ENCODE measurements at places on chromosomes 5 and 9.

GRCh38 chr5:68504306-68504705, 288.8 kb downstream of the PIK3R1 start:
- no peaks in the 10 kb centered on the region for H3K36me3 ChIP-seq
- no peak for DNase-seq
- H3K4me1 ChIP-seq: no peaks in the 10 kb centered on the region
- H3K27ac ChIP-seq: no peak overlapping the region
- H3K27me3 ChIP-seq: peaks cover 11% of the 10 kb centered on the region

DNA sequence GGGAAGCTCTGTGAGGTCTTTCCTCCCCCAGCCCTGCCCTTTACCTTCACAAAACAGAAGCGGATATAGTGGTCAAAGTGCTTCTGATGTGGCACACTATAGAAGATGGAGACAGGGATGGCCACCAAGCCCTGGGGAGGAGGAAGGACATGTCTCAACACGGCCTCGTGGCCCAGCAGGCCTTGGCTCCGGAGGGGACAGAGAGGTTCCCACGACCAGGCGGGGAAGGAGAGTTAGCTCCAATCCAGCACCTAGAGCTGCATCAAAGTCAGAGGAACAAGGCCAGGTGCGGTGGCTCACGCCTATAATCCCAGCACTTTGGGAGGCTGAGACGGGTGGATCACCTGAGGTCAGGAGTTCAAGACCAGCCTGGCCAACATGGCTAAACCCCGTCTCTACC, 4.1 kb upstream of the SPOUT1 start:
- peaks cover 7% of the 10 kb centered on the region for H3K36me3 ChIP-seq
- peak overlapping the region; percentile 83 for H3K27ac ChIP-seq
- peaks cover 16% of the 10 kb centered on the region for H3K4me1 ChIP-seq
- no peaks in the 10 kb centered on the region for H3K27me3 ChIP-seq
- DNase-seq: no peak
- no peak overlapping the region for H3K4me3 ChIP-seq

- DNase-seq: no peak
- peak overlapping the region; percentile 81 for H3K27ac ChIP-seq
- peaks cover 42% of the 10 kb centered on the region for H3K36me3 ChIP-seq
- no peaks in the 10 kb centered on the region for H3K27me3 ChIP-seq
- peaks cover 54% of the 10 kb centered on the region for H3K4me1 ChIP-seq
These were observed 29.1 kb downstream of the JADE2 start for GRCh38 chr5:134554319-134555222.

- peaks cover 37% of the 10 kb centered on the region for H3K36me3 ChIP-seq
- H3K27ac ChIP-seq: peak overlapping the region; percentile 90
- peak overlapping the region; percentile 76 for H3K4me3 ChIP-seq
- DNase-seq: no peak
- H3K4me1 ChIP-seq: peaks cover 80% of the 10 kb centered on the region
These were observed 23.9 kb downstream of the B4GALT1 start for GRCh38 chr9:33143241-33143661.

- no peaks in the 10 kb centered on the region for H3K27me3 ChIP-seq
- H3K4me1 ChIP-seq: no peaks in the 10 kb centered on the region
- DNase-seq: no peak
- H3K27ac ChIP-seq: no peak overlapping the region
- H3K4me3 ChIP-seq: no peak overlapping the region
These were observed 61.3 kb downstream of the TTLL11 start for GRCh38 chr9:122031776-122032175.

DNA sequence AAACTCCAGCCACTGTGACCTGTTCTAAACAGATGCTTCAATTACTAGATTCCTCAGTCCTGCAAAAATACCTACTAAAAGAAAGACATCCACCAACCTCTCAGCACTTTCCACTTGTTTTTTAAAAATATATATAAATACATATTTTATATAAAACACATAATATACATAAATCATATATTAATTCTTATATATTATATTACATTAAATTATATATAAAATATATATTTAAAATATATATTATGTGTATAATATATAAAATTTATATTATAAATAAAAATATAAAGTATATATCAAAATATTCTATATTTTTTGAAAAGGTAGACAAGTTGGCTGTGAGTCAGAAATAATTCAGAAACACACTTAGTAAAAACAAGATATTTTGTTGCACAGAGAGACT, 2371.8 kb upstream of the ACO1 start:
- DNase-seq: no peak
- no peaks in the 10 kb centered on the region for H3K36me3 ChIP-seq
- no peak overlapping the region for H3K27ac ChIP-seq

DNA sequence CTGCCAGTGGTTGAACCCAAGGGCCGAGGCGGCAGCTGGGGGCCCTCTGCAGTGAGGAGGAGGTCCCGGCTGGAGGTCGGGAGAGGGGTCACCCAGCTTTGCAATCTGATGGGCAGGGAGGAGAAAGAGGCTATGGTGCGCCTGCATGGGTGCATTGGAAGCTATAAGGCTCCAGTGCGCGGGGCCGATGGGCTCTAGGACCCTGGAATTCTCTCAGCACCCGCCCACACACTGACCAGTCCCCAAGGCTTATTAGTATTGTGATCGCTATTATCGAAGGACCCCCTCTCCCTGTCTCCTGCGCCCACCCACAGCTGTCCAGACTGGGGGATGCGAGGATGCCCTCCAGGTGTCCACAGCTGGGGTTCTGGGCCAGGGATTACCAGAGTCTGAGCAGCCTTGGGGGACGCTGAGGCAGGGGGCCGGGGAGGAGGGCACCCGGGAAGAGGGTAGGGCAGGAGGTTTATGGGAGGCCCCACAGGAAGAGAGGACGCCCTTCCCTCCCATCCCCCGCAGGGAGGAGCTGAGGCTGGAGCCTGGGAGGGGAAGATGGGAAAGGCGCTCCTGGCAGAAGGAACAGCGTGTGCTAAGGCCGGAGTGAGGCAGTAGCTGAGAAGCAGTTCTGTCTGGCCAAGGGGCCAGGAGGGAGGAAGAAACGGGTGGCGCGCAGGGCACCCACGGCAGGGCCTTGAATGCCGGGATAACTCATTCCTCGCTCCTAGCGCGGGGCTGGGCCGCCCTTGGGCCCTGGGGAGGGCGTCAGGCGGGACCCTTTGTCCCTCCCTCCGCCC, 24.2 kb downstream of the C9orf50 start:
- peak overlapping the region; percentile 58 for H3K27ac ChIP-seq
- peak overlapping the region; percentile 17 for H3K4me3 ChIP-seq
- DNase-seq: no peak
- H3K27me3 ChIP-seq: peaks cover 11% of the 10 kb centered on the region
- H3K4me1 ChIP-seq: peaks cover 13% of the 10 kb centered on the region

GRCh38 chr9:129762985-129763926, 10.4 kb upstream of the PTGES start:
- no peak overlapping the region for H3K4me3 ChIP-seq
- H3K27ac ChIP-seq: no peak overlapping the region
- no peaks in the 10 kb centered on the region for H3K4me1 ChIP-seq
- H3K27me3 ChIP-seq: peaks cover 18% of the 10 kb centered on the region
- peaks cover 2% of the 10 kb centered on the region for H3K36me3 ChIP-seq

- peaks cover 15% of the 10 kb centered on the region for H3K27me3 ChIP-seq
- no peak overlapping the region for H3K4me3 ChIP-seq
- peak overlapping the region; percentile 60 for H3K27ac ChIP-seq
- peak; percentile 33 for DNase-seq
- H3K36me3 ChIP-seq: peaks cover 17% of the 10 kb centered on the region
These were observed 87.2 kb downstream of the PTTG1 start for GRCh38 chr5:160508780-160509361.

DNA sequence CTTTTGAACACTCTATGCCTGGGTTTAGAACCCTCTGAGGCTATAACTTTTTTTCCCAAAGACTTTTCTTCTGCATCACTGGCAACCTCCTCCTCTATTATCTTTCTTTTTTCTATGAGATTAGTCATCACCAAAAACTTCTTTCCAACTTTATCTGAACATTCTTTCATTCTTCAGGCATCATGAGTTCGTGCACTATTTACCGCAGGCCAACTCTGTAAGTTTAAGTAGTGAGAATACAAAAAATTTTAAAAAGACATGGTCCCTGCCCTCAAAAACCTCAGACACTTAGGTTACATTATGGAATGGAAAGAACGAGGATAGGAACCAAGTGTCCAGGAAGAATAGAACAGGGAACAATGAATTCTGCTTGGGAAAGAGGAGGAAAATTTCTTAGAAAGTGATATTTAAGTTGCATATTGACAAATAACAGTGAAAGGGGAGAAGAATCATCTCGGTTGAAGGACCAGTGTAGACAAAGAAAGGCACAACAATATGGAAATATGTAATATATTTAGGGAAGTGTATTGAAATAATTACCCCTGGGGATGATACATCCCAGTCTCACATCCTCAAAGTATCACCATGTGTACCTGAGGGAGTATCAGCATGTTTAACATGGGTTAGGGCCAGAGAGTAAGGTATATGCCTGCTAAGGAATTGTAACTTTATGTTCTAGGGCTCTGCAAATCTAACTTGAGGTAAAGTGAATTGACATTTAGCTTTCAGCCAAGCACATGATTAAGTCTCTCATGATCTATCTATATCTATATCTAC, 196.5 kb upstream of the NREP start:
- no peak overlapping the region for H3K27ac ChIP-seq
- H3K4me1 ChIP-seq: no peaks in the 10 kb centered on the region
- H3K4me3 ChIP-seq: no peak overlapping the region
- H3K36me3 ChIP-seq: peaks cover 3% of the 10 kb centered on the region

GRCh38 chr5:125575171-125575890, 828.9 kb upstream of the ZNF608 start:
- H3K36me3 ChIP-seq: no peaks in the 10 kb centered on the region
- H3K4me3 ChIP-seq: no peak overlapping the region
- no peaks in the 10 kb centered on the region for H3K4me1 ChIP-seq

DNA sequence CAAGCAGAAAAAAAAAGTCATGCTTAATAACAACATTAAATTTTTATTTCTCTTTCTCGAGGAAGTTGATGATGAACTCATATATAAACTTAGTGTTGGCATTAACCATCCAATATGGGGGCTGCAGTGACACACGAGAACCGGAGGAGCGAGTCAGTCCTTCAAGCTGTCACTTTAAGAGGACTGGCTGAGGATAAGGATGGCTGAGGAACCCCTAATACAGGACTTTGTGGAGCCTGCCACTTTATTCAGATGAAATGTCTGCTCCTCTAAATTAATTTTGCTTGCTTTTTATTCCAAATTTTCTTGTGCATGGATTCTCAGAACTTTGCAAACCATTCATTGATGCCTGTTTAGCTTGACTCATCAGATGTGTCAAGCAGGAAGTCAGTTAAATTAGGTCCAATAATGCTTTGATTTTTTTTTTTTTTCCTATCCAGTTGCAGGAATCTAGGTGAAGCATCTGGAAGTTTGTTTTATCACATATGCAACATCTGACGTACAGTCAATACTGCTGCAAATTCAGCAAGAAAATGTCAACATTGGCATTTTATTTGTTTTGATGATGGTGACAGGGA, 144.2 kb upstream of the COL5A1 start:
- H3K4me3 ChIP-seq: no peak overlapping the region
- peaks cover 1% of the 10 kb centered on the region for H3K36me3 ChIP-seq
- no peak for DNase-seq
- no peaks in the 10 kb centered on the region for H3K4me1 ChIP-seq

GRCh38 chr9:73011181-73011750, 58.4 kb upstream of the ALDH1A1 start:
- H3K27me3 ChIP-seq: peaks cover 66% of the 10 kb centered on the region
- H3K4me1 ChIP-seq: no peaks in the 10 kb centered on the region
- no peak overlapping the region for H3K4me3 ChIP-seq

DNA sequence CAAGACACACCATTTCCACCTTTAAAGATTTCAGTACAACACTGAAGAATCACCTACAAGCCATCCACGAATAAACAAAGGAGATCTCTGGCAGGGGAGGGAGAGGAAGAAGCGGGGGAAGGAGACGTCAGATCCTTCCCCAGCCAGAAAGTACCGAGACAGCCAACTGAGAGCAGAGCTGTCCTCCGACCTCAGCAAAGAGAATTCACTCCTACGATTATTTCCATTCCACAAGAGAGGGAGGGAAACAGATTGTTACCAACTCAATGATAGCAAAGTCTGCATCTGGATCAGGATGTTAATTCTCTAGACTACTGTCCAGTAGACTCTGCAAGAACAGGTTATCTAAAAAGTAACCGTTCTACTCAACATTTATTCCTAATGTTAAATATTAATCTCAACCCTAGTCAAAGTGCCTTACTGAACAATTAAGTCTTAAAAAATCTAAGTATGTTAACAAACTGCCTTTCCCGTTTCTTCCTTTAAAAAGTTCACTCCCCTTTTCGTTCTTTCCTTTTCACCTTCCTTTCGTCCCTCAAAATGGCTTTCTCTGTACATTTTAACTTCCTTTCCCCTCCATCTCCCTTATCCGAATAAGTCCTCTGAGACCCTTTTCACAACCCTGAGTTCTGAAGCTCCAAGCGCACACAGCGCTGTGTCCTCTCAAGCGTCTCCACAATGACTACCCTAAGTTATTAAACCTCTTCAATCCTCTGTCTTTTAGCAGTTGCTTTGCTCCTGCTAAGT, 1.4 kb downstream of the CHD1 start:
- peaks cover 35% of the 10 kb centered on the region for H3K4me1 ChIP-seq
- H3K4me3 ChIP-seq: peak overlapping the region; percentile 95
- no peaks in the 10 kb centered on the region for H3K27me3 ChIP-seq
- peaks cover 63% of the 10 kb centered on the region for H3K36me3 ChIP-seq
- peak; percentile 52 for DNase-seq

DNA sequence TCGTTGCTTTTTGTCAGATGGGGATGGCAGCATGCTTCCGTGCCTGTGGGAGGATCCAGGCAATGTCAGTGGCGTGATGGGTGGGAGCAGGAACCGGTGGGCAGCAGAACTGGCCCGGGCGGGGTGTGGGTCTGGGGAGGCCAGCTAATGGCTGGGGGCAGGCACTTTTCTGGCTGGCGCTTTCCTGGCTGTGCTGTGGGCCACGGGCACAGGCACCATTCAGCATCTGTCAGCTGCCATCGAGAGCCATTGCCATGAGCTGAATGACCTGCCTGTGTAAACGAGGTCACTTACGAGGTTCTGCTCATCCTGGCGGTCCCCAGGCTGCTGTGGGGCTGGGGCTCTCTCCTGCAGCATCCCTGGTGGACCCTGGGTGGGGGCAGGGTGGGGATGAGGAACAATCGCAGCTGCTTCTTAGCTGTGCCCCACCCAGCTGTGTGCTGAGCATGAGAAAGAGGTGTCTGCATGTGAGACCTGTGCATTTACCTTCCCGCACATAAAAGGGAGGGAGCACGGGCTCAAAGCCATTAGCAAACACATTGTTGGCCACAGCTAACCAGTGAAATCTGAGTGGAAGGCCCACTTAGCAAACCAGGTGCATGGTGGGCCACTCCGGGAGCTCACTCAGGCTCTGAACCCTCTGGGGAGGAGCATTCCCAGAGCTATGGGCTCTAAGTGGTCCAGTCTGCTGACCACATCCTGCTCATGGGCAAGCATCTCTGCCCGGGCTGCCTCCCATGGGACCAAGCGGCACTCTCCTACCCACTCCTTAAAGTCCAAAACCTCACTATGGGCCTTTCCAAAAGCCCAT, 41.3 kb upstream of the OLFM1 start:
- H3K4me1 ChIP-seq: no peaks in the 10 kb centered on the region
- no peak overlapping the region for H3K27ac ChIP-seq
- no peak for DNase-seq
- H3K27me3 ChIP-seq: peaks cover 54% of the 10 kb centered on the region
- no peak overlapping the region for H3K4me3 ChIP-seq

GRCh38 chr9:134258828-134259546, 67.3 kb upstream of the RXRA start:
- H3K27ac ChIP-seq: no peak overlapping the region
- H3K27me3 ChIP-seq: no peaks in the 10 kb centered on the region
- no peaks in the 10 kb centered on the region for H3K4me1 ChIP-seq
- no peak overlapping the region for H3K4me3 ChIP-seq
